ENCODE measurements at places on chromosomes 6 and 20.
A peak's percentile ranks its signal among the peaks of the same experiment; 100 is the strongest.

- peak; percentile 60 for DNase-seq
These were observed 26.1 kb upstream of the NKAIN2 start for GRCh38 chr6:123777563-123777962.

- DNase-seq = peak; percentile 80
These were observed 857.3 kb downstream of the FRK start for GRCh38 chr6:115203381-115203780.

- DNase-seq = no peak
These were observed 6.8 kb downstream of the MDFI start for GRCh38 chr6:41645007-41645618.

DNA sequence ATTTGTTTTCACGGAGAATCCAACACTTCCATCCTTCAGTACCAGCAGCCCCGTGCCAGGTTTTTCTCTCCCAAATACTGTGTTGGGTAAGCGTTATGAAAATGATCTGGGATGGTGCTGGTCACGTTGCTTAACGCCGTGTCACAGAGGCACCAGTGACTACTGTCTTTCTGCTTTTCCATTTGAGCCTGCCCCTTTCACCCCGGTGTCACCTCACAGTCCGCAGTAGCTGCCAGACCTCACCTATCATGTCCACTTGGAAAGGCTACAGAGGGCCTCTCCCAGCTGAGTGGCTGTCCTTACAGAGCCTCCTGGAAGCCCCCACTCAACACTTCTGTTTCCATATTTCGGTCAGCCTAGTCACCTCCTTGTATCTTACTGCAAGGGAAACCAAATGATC, 176.5 kb upstream of the ARID1B start:
- DNase-seq = no peak

DNA sequence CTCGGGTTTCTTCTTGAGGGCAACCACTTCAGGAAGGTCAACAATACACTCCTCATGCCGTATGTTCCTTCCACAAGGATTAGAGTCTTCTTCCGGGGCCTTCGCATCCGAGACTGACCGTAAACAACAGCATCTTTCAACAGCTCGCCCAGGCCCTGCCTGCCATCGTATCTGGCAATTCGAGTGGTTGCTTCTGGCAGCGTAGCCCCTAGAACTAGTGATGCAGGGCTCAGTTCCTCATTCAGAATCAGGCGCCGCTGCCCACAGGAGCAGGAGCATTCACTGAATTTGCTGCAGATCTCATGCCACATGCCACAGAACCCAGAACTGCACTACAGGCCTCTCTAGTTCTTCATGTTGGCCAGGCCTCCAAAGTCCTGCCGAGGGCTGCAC, 59.0 kb upstream of the AFDN start:
- DNase-seq = no peak

GRCh38 chr20:57350081-57350710, 859 bp upstream of the RAE1 start:
- DNase-seq = no peak

DNA sequence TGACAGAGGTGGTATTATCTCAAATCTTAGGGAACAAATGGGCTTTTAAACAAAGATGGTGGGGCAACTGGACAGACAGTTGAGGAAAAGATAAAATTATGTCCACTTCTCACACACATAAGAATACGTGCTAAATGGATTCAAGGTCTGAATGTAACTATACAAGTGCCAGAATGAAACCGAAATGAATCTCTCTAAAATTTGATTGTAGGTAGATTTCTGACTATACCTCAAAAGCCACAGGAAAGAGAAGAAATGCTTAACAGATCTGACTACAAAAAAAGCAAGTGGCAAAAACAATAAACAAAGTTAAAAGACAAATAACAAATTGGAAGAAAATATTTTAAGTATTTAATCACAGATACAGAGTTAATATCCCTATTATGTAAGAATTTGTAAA, 182.7 kb upstream of the OLIG3 start:
- no peak for DNase-seq

- no peak for DNase-seq
These were observed 42.0 kb downstream of the THEMIS start for GRCh38 chr6:127858727-127859391.

DNA sequence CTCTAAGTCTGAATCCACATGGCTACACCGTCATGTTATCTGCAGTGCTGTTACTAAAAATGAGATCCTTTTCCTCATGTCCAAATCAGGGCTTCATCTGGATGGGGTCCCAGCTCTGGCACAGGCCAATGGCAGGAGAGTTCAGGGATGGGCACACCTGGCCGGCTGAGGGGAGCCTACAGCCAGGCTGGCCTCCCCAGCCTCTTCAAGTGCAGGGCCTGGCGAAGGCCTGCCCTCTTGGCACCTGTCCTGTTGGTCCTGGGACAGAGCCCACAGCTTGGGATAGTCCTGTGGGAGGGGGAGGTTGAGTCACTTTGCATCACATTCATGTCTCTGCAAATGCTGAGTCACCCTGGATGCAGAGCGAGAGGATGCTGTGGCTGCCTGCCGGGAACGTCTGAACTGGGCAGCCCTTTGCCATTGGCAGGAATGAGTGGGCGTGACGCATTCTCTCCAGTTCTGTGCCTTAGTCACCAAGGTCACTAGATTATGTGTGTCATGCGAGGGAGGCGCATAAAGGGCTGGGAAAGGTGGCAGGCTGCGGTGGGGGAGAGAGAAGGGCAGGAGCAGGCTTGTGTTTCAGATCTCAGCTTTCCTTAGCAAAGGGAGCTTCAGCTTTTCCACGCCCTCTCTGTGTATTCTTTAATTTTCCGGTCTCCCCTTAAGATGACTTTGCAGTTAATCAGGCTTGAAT, 223.2 kb upstream of the ECI2 start:
- no peak for DNase-seq

GRCh38 chr6:129209355-129209754, 326.4 kb downstream of the LAMA2 start:
- no peak for DNase-seq

DNA sequence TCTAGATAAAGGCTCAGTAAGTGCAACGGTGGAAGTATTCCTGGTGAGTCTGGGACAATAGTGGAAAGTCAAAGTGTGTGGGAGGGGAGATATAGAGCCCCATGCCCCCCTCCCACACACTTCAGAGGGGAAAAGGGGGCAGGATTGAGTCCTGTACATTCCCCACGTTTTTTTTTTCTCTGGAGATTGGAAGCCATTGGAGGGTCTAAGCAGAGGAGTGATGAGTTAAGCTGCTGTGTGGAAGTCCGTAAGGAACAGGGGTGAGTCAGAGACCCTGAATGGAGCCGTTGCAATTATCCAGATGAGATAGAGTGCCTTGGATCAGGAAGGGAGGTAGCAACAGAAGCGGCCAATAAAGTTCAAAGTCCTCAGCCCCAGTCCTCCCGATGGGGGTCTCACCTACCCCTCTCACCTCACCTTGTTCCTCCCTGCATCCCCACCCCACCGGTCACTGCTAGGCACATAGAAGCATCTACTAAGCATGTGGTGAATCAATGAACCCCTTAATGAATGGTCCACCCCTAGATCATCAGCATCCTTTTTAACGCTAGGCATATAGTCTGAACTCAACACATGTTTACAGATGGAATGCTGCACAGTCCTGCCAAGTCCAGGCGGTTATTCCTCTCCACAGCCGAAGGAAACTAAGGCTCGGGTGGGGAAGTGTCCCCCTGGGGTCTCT, 662 bp upstream of the SLC9A8 start:
- DNase-seq = peak; percentile 66

- no peak for DNase-seq
These were observed 111.7 kb downstream of the TRERF1 start for GRCh38 chr6:42339991-42340401.

DNA sequence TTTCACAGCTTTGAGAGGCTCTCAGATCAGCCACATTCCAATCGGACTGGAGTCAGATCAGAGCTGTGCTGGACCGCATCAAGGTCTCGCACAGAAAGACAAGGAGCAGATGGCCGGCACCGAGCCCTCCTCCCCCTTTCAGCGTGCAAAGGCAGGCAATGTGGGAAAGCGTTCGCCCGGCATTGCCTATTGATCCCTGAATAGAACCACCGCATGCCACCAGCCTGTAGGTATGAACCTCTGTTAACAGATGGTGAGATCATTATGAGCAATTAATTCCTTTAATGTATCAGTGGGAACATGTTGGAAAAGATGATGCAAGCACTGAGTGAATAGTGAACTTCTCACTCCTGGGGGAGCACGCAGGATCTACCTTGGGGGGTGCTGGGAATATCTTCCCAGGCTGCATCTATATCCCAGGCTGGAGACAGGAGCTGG, 117.5 kb upstream of the ID4 start:
- DNase-seq = peak; percentile 93

DNA sequence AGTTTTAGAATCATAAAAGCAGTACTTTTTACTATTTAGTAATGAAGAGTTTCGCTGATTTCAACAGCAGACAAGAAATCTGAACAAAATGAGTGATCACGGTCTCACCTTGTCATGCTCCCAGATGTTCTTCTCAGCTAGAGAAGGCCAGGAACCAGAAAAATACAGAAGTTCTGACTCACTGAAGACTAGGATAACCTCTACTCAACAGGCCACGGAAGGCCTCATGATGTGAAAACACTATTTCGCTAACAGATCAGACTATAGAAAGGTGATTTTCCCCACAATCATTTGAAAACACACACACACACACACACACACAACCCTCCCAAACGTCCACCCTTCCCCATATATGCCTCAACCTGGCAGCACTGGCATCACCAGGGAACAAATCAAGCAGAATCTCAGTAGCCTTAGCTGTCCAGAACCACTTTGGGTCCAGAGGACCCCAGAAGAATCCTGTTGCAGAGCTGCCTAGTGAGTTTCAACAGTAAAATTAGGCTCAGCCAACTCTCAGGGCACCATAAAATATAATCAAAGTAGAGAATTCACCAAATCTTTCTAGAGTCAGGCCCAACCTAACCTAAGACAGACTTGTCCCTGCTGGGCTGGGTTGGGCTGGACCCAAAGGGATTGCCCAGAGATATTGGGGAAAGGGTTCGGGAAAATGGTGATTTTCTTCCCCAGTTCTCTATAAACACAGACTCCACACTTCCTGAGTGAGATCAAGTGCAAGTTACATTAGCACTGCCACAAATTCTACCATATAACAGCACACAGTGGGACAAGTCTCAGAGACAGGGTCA, 7.9 kb downstream of the EXOC2 start:
- DNase-seq = no peak

GRCh38 chr6:40128127-40128526, 193.9 kb upstream of the MOCS1 start:
- no peak for DNase-seq

DNA sequence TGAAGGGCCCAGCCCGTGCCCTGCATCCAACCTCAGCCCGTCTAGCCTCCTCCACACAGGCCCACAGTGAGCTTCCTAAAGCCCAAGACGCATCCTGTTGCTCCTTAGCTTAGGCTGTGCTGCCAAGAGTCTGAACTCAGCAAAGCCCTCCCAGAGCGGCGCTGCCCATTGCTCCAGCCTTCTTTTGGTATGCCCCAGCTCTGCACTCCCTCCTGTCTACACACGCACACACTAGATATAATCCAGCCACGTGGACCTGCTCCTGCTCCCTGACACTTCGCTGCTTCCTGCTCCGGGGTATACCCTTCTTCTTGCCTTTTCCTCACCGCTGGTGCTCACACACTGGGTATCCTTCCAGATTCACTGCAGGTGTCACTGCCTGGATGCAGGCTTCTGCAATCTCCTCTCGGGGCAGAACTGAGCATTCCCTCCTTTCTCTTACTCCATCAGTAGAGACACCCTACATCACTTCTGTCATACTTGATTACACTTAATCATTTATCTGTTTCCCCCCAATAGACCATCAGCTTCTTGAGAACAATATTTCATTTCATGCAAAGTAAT, 23.8 kb downstream of the GABRR2 start:
- no peak for DNase-seq

DNA sequence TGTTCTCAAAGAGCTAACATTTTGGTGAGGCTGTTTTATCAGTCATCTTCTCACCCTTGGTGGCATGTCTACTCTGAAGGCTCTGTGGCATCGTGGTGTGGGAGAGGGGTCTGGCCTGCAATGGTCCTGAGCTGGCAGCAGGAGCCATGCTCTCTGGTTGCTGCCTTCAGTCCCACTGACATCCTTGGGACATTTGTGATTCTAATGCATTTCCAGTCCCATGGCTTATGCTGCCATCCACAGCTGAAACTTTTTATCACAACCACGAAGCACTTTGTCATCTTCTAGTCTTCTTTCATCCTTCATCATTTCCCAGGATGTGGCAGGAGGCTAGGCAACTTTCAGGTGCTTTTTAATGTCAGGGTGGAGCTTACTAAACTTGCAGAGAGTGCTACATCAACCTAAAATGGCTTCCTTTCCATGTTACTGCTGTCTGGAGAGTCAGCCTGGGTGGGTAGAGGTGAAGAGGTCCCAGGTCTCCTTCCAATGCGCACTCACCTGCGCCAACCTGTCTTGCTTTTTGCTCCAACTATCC, 77.1 kb downstream of the GPR63 start:
- DNase-seq = no peak

- DNase-seq = no peak
These were observed 7.3 kb downstream of the ANKEF1 start for GRCh38 chr20:10042086-10042485.

- DNase-seq = no peak
These were observed 605 bp upstream of the PPP1R16B start for GRCh38 chr20:38804682-38805501.

DNA sequence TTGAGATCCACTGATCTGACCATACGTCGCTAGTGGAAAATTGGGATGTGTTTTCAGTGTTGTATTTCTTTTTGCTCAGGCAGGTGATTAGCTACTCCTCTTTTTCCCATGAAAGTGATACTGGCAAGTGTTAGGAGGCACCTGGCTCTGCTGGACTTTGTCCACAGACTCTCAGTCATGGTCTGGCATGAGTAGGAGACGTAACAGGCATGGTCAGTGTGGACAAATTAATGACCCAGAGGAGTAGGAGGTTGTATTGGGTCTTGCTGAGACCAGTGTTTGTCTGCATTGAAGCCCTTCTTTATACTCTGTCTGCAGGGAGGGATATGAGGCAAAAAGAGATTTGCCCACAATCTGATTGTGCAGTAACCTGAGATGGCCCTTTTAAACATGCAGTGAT, 178.7 kb downstream of the DTNBP1 start:
- DNase-seq = no peak

DNA sequence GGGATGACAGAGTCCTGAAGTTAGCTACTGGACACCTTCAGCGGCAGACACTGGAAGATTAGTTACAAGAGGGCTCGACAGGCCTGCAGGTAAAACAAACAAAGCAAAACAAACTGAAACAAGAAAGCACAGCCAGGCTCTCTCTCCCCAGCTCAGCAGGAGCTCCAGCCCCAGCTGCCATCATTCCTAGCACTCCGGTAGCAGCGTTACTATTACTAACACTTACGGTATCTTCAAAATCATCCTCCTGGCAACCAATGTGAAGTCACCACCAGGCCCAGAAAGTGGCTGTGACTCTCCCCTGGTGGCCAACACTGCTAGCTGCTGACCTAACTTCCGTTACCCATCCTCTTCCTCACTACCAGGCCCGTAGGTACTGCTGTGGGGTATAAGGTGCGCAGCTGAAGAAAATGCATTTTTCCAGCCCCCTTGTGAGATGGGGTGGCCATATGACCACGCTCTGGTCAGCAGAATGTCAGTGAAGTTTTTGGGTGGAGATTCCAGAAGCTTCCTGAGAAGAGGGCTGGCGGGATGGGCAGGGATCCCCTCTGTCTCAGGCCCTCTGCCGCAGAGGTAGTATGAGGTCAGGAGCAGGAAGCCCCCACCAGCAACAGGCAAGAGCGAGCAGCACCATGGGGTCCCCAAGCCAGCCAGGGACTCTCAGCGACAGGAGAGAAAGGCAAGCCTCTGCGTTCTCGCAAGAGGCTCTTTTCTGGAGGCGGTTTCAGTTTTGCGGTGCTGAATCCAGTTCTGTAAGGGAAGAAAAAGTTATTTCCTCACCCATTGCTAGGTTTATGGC, 37.4 kb upstream of the TBXT start:
- no peak for DNase-seq

- no peak for DNase-seq
These were observed 341.6 kb downstream of the PRKN start for GRCh38 chr6:162385980-162386379.

- DNase-seq = no peak
These were observed 123.0 kb downstream of the SMAP1 start for GRCh38 chr6:70790483-70791224.
